ENCODE measurements at places on chromosomes 7 and 10. TPM values are rescaled to one million over a fixed set of nuclear protein-coding genes. Genes with fewer than 3 reads are reported as not detected.

GRCh38 chr10:60335708-60336107 is 54.0 kb downstream of the ANK3 start:
- DNase-seq: no peak

- DNase-seq: no peak
Measured at GRCh38 chr7:129784437-129784782, 168.3 kb downstream of the UBE2H start.

DNA sequence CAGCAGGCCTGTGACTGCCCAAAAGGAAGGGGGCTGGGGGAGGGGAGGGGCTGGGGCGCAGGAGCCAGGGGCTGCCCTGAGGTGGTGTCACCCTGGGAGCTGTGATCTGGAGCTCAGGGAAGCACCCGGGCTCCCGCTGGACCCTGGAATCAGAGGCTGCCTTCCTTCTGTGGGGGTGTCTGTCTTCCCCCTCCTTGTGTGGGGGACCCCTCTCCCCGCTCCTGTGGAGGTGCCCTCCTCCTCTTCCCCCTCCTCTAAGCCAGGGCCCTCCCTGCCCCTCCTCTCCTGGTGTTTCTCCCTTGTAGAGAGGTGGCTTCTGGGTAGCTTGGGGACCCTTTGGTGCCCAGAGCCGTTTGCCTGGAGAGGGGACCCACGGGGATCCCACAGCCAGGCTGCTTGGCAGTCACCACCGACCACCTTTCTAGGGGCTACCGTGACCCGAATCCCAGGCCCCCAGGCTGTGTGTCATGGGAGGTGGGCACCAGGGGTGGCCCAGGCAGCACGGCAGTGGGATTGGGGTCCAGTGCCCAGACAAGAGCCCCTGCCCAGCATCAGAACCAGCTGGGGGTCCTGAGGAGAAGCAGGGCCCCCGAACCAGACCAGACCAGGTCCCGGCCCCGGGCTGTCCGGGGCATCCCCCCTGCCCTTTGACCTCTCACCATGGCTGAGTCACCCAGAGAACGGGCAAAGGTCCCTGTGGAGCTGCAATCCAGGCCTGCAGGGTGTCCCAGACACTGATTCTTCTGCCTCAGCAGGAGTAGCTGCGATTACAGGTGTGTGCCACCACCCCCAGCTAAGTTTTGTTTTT is 741 bp downstream of the PRAP1 start:
- no peak for DNase-seq

- no peak for DNase-seq
Measured at GRCh38 chr7:102080434-102081243, 206.0 kb upstream of the SH2B2 start.

- no peak for DNase-seq
Measured at GRCh38 chr10:7424315-7424714, 13.5 kb upstream of the SFMBT2 start.

DNA sequence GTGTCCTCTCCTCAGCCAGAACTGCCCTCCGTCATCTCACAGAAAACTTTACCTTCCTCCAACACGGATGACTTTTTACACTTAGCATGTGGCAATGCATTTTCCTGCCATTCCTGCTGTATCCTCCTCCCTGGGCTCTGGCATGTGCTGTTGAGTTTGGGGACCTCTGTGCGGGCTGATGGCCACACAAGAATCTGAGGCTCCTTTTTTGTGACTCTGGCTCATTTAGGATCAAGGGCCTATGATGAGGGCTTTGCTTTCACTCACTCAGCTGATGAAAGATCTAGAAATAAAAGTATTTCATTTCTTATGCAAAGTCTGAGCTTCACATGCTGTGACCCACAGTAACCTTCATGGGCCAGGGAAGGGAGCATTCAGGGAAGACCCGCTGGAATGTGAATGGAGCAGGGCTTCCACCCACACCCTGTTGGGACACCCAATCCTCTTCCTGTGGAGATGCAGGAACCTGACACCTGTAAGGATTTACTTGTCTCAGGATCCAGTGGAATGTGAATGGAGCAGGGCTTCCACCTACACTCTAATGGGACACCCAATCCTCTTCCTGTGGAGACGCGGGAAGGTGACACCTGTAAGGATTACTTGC is 500.3 kb upstream of the MKI67 start:
- DNase-seq: no peak

DNA sequence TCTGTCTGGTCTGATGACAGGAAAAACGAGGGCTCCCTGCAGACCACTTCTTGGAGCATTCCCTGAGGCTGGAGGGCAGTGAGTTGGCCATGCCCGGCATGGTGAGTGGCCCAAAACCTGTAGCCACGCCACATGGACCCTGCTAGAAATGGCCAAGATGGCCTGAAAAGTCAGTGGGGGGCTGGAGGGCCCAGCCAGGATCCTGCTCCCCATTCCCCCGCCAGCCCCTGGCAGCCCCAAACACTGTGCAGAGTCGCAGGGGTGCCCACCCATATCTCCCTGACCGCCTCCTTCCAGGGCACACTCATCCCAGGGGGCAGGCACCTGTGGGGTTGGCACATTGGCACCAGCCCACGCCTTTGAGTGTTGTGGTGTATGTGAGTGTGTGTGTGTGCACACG is 18.7 kb upstream of the PPP2R2D start:
- DNase-seq: no peak

- no peak for DNase-seq
Measured at GRCh38 chr10:125661941-125662515, 20.9 kb downstream of the TEX36 start.

GRCh38 chr10:8712656-8713055 is 658.2 kb downstream of the GATA3 start:
- no peak for DNase-seq

GRCh38 chr10:52959810-52960209 is 187.2 kb upstream of the MBL2 start:
- DNase-seq: no peak

DNA sequence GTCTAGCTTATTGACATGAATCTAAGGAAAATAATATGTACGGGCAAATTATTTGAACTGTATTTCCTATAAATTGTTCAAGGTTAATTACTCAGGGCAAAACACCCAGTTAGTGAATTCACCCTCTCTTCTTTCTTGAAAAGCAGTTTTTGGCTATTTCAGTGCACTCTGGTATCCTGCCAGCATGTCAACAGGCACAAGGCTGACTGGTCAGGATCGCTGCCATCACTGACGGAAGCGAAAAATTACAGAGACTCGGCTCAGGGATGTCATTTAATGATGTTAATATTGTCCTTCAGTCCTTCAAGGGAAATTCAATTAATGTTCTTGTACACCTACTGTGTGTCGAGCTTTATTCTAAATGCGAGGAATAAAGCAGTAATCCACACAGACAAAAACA is 28.3 kb upstream of the OLAH start:
- no peak for DNase-seq

DNA sequence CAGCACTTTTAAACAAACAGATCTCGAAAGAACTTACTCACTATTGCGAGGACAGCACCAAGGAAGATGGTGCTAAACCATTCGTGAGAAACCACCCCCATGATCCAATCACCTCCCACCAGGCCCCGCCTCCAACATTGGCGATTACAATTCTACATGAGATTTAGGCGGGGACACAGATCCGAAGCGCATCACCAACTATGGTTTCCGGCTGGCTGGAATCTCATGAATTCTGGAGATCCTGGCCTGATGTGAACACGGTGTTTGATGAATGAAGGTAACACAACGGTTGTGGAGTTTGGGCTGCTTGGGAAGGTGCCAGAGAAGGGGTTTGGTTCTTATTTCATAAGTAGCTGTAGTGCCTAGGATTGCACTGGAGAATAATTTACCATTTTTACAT is 216.7 kb downstream of the EMX2 start:
- no peak for DNase-seq

Gene PTPN20
- not detected for total RNA-seq

Gene IQUB
- not detected for total RNA-seq

Gene SFMBT2
- total RNA-seq: 2.2 TPM

Gene DPCD
- total RNA-seq: 1.3 TPM

Gene PLXNA4
- 27.1 TPM for total RNA-seq

Gene SLC16A9
- total RNA-seq: 2.9 TPM

Gene GPR85
- total RNA-seq: not detected

Data from ascending aorta (tissue), 2 donors.